A549 treated with ZK216348 at 1 μM for 4 hours (cell line): ENCODE measurements at places on chromosomes 4 and X. TPM values are rescaled to one million over a fixed set of nuclear protein-coding genes. Genes with fewer than 3 reads are reported as not detected.

Gene PRKG2
- 0.66 to 1.4 TPM (median 0.92 TPM) in 5 replicates for total RNA-seq

Gene CDKL2
- total RNA-seq: 0.36 to 0.79 TPM (median 0.70 TPM) in 5 replicates

Gene MECP2
- total RNA-seq: 14.2 to 23.1 TPM (median 18.0 TPM) in 5 replicates

Gene ZNF711
- 0.62 to 1.1 TPM (median 0.87 TPM) in 5 replicates for total RNA-seq

Gene ARSJ
- total RNA-seq: 4.7 to 5.2 TPM (median 4.8 TPM) in 5 replicates

Gene COL4A6
- 13.2 to 17.1 TPM (median 15.8 TPM) in 5 replicates for total RNA-seq

Gene IL15
- 5.9 to 16.3 TPM (median 14.6 TPM) in 5 replicates for total RNA-seq

Gene DCX
- not detected in 5 replicates for total RNA-seq

Gene TCP11X2
- total RNA-seq: not detected in 5 replicates

Gene TMEM144
- 2.4 to 4.2 TPM (median 3.9 TPM) in 5 replicates for total RNA-seq

Gene SLC25A5
- total RNA-seq: 604 to 771 TPM (median 752 TPM) in 5 replicates

Gene MFAP3L
- 3.9 to 5.7 TPM (median 4.2 TPM) in 5 replicates for total RNA-seq

Gene NAT8L
- total RNA-seq: 6.2 to 15.6 TPM (median 15.4 TPM) in 5 replicates

Gene FBXL5
- total RNA-seq: 27.3 to 41.1 TPM (median 29.6 TPM) in 5 replicates

Gene CXCL11
- not detected in 5 replicates for total RNA-seq

Gene CD38
- total RNA-seq: 8.9 to 13.8 TPM (median 11.2 TPM) in 5 replicates

Gene FGF5
- total RNA-seq: 0.27 to 0.72 TPM (median 0.32 TPM) in 5 replicates

Gene CYTL1
- not detected in 5 replicates for total RNA-seq

Gene MAGEC1
- total RNA-seq: 0.15 TPM in 1 of 5 replicates, not detected in the others

Gene KCTD8
- total RNA-seq: not detected in 5 replicates

Gene CDKL5
- total RNA-seq: 3.1 to 6.9 TPM (median 5.1 TPM) in 5 replicates

Gene PLK4
- 16.7 to 21.3 TPM (median 18.9 TPM) in 5 replicates for total RNA-seq

Gene NEUROG2
- total RNA-seq: not detected in 5 replicates

Gene CORIN
- total RNA-seq: not detected in 5 replicates

Gene FSTL5
- 0.18 TPM in 1 of 5 replicates, not detected in the others for total RNA-seq

Gene KANTR
- total RNA-seq: 0.85 to 2.2 TPM (median 1.4 TPM) in 5 replicates

Gene RBM47
- total RNA-seq: 16.5 to 24.0 TPM (median 20.7 TPM) in 5 replicates

Gene NXF2B
- total RNA-seq: not detected in 5 replicates

Gene PNMA6F
- not detected in 5 replicates for total RNA-seq

Gene TLL1
- total RNA-seq: 0.13 to 0.59 TPM (median 0.17 TPM) in 5 replicates

Gene ATP2B3
- 0.05 to 0.21 TPM (median 0.07 TPM) in 4 of 5 replicates, not detected in the other for total RNA-seq

Gene SH3D19
- total RNA-seq: 19.4 to 25.8 TPM (median 24.6 TPM) in 5 replicates

Gene ADH1B
- total RNA-seq: not detected in 5 replicates

Gene SSX4B
- not detected in 5 replicates for total RNA-seq

Gene MID1
- 27.6 to 51.2 TPM (median 41.8 TPM) in 5 replicates for total RNA-seq

Gene TBC1D8B
- 0.83 to 1.8 TPM (median 1.5 TPM) in 5 replicates for total RNA-seq

Gene NUDT10
- 0.51 to 0.74 TPM (median 0.55 TPM) in 5 replicates for total RNA-seq

Gene MAGEC3
- total RNA-seq: not detected in 5 replicates

Gene IL13RA2
- 0.14 TPM in 1 of 5 replicates, not detected in the others for total RNA-seq

Gene C4orf54
- not detected in 5 replicates for total RNA-seq

Gene SCOC
- total RNA-seq: 9.1 to 35.9 TPM (median 30.2 TPM) in 5 replicates

Gene RHOXF2
- not detected in 5 replicates for total RNA-seq
